WTC11 (cell line): ENCODE measurements at places on chromosomes 7 and 10. TPM values are rescaled to one million over a fixed set of nuclear protein-coding genes. Genes with fewer than 3 reads are reported as not detected.

DNA sequence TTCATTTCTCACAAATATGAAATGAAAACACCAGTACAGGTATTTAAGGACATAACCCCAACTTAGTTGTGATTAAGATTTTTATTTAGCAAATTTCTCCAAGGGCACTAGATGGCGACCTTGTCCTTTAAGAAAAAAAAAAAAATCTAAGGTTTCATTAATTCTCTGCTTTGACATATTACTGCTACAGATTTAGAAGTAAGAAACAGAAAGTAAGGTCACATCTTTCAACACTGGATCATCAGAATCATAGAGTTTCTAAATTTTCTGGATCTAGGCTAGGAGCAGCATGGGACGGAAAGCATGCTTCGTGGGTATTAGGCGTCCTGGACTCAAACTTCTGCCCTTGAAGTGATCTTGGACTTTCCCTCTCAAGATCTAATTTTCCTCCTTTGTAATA is 85.5 kb upstream of the PRKG1 start:
- no peak for DNase-seq

DNA sequence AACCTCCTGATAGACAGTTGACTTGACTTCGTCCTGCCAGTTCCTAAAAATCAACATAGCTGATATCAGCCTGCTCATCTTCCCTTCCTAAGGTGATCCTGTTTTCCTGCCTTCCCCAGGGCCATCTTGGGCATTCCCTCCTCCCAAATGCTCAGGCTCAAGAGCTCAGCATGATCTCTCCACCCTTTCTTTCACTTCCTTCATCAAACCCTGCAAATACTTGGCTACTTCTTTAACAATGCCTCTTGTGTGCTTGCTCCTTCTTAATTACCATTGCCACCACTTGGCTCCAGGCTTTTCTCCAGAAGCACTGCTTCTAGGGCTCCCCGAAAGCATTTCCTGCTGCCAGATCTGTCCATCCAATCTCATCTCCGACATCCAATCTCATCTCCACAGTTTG is 7.3 kb downstream of the FSCN3 start:
- no peak for DNase-seq

BTBD16 gene
- total RNA-seq, result not detected in 3 replicates

PTPRE gene
- total RNA-seq, result 1.7 to 3.1 TPM (median 2.0 TPM) in 3 replicates

- DNase-seq, result peak; percentile 87
Measured at GRCh38 chr10:48658243-48658974, 26.3 kb upstream of the WDFY4 start.

DNA sequence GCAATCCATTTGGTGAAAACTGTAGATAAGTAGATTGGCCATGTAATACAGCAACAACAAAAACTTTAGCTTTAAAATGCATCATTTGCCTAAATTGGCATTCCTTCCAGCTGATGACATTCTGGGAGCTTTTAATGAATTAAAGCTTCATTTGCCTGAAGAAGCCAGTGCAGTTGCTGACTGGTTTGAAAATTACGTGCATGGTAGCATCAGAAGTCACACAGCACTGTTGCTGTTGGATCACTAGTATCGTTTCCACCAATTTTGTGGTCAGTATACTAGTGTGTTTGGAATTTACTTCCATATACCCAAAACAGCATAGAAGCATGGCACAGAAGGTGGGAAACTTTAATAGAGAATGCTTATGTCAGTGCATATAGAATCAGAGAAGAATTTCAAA is 194.9 kb downstream of the ETV1 start:
- DNase-seq, result no peak

GRCh38 chr7:66206934-66207240 is 1.8 kb downstream of the TPST1 start:
- DNase-seq, result no peak

NPSR1 gene
- not detected in 3 replicates for total RNA-seq

NPTX2 gene
- 10.9 to 17.0 TPM (median 15.9 TPM) in 3 replicates for total RNA-seq

GRCh38 chr10:46006219-46006618 is 24.2 kb downstream of the NCOA4 start:
- no peak for DNase-seq

TFEC gene
- total RNA-seq, result 0.07 to 0.17 TPM in 2 of 3 replicates, not detected in the other

GRCh38 chr10:49627038-49627437 is 13.2 kb downstream of the CHAT start:
- no peak for DNase-seq

FZD8 gene
- 9.9 to 13.7 TPM (median 10.1 TPM) in 3 replicates for total RNA-seq

- no peak for DNase-seq
Measured at GRCh38 chr7:13115157-13115772, 427.8 kb downstream of the ARL4A start.

- no peak for DNase-seq
Measured at GRCh38 chr7:25901658-25902057, 250.3 kb upstream of the NFE2L3 start.

GRCh38 chr10:24849051-24849450 is 103.4 kb downstream of the PRTFDC1 start:
- no peak for DNase-seq

DNA sequence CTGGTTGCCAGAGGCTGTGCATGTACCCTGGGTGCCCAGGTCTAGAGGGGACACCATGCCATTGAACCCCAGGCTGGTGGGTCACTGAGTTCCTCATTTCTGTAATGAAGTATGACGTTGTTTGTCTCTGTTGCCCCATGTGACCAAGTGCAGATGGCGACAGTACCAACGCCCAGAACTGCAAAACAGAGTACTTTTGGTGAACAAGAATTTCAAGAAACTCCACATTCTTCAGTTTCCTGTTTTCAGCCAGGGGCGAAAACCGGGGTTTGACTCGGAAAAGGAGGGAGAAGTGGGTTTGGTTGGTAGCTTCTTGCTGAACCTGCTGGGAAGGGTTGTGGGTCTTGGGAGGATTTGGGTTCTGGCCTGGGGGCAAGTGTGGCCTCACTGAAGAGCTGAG is 18.2 kb downstream of the CYP17A1 start:
- DNase-seq, result no peak

DNA sequence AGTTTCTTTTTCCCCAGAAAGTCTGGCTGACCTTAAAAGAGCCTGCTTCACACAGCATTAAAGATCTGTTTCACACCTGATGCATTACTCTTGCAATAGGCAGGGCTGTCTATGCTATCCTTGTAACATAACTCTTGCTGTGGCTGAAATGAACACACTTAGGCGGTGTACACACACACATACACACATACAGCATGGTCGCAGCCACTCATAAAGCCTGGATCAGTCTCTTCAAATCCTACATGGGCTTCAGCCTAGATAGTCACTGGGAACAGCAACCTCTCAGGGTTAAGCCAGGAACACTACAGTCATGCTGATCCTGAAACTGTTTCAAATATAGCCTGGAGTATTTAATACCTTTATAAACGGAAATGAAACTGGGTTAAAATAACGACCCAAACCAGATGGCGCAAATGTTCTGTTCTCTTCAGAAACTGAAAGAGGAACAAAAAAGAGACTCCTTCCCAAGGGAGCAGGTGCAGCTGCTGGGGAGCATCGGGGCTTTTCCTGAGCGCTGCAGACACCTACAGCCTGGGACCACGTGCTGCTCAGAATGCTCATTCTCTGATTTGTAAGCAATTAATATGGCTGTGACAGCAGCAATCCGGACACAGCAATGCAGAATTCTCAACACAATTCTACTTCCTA is 61.0 kb upstream of the SFMBT2 start:
- no peak for DNase-seq

DNA sequence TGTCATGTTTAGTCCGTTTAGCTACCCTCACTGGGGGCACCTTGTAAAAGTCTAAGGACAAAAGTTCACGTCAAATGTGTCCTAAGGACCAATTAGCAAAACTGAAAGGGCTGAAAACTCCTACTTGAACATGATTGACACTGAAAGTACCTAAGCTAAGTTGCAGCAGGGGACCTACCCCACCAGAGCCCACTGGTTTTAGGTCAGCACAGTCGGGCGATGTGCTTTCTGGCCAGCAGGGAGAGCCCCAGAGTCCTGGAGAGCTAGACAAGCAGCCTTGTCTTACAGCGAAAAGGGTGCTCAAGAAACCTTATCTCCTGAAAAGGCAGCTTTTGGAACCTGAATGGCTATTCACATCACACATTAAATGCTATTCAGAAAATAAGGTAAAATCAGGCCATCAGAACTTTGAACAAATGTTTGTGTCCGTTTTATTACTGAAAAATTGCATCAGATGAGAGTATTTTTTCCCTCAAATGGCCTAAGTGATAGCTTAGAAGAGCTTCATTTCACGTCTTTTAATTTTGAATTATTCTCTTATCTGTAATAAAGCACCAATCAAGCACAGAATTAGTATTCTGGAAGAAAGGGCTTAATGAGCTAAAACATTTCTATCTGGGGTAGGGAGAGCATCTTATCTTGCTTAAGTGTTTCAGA is 52.2 kb upstream of the MKI67 start:
- peak; percentile 78 for DNase-seq

- DNase-seq, result no peak
Measured at GRCh38 chr10:98338318-98338717, 70.3 kb upstream of the LOXL4 start.

- no peak for DNase-seq
Measured at GRCh38 chr7:40586197-40586596, 451.4 kb downstream of the SUGCT start.

- no peak for DNase-seq
Measured at GRCh38 chr7:143992670-143993069, 7.5 kb upstream of the OR6B1 start.

GRCh38 chr7:127541548-127541947 is 43.8 kb downstream of the GCC1 start:
- no peak for DNase-seq

GRCh38 chr10:76040107-76040829 is 608.8 kb downstream of the LRMDA start:
- DNase-seq, result peak; percentile 35

GRCh38 chr7:132028144-132028920 is 471.9 kb upstream of the PODXL start:
- no peak for DNase-seq

DNA sequence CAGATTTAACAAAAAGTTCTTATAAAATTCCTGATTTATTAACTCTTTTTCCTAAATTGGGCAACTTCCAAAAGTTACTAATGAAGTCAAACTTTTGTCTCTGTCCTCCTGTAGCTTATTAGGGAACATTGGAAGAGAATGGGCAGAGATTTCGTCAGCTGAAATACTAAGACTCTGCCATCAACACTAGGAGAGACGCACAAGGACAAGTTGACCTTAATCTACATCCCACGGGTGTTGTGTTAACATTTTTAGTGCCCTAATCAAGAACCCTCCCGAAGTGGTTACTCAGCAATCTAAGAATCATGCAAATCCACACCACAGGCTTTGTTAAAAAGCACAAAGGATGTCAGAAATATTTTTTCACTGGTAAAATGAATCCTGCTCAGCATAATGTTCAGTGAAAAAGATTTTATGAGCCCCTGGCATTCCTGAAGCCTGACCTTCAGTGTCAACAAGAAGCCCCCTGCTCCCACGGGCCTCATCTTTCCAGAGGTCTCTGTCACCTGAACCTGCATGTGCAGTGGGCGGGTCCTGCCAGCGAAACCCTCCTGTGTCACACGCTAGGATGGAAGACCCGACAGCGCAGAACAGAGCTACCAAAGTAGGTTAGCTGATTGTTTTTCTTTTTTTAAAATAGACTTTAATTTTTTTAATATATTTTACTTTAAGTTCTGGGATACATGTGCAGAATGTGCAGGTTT is 70.6 kb upstream of the AKR1E2 start:
- DNase-seq, result no peak

DNA sequence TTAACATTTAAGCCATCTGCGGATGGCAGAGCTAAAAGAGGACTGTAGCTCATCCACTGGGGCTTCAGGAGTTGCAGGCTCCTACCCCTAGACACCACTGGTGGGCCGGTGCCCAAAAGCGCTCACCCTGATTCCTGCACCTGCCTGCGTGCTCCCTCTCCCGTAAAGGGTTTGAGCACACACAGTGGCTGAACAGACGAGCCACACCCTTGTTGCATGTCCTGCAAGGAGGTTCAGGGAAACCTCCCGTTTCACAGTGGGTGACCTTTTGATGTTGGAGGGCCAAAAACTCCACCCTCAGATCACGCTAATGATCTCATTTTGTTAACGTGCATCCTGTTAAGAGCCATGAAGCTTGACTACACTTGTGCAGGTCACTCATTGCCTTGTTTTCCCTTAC is 37.9 kb downstream of the SYPL1 start:
- no peak for DNase-seq

GRCh38 chr7:44045226-44046014 is 918 bp downstream of the DBNL start:
- no peak for DNase-seq

DNA sequence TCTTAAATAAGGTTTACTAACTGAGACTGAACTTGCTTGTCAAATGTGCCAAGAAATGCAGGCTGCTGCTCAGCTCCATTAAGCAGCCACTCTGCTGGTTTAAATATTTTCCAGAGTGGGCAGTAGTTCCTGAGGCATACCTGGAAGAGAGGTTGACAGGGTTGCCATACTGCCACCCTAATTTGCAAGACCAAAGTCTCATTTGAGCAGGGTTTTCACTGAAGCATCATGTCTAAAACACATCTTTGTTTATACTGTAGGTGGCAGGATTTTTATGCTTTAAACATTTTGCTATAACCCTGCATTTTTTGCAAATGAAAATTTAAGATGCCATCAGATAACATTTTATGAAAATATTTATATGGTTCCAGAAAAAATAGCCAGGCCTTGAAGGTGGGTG is 618.0 kb upstream of the LRRTM3 start:
- DNase-seq, result no peak

DNA sequence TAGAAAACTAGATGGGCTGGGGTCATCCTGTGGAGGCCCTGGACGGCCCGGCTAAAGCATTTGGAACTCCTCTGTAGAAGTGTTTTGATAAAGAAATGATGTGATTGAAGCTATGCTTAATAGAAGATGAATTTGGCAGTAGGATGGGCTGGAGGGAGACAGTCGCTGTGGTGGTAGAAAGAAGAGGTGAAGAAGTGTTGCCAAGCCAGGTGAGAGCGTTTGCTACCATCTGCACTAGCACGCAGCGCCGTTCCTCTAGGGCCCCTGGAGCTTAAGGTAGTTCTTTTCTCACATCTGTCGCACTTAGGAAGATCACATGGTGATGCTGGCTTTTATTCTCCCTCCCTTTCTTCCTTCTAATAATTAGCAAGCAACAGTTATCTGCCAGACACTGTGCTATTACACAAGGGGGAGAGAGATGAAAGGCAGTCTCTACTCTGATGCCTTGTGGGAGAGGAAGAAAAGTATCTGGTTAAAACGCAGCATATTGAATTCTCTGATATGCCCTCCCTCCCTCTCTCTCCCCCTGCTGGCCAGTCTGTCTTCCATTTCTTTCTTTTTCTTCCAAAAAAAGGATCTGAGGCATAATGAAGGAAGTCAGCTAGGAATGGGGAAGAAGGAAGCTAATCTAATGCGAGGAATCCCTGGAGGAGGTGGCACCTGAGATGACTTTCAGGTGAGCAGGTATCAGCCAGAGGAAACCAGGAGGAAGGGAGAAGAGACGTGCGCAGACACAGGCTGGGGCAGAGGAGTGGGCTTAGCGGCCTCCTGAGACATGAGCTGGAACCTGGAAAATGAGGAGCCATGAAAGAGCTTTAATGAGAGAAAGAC is 162.3 kb upstream of the KLF14 start:
- no peak for DNase-seq

- DNase-seq, result no peak
Measured at GRCh38 chr7:110521357-110521911, 569.5 kb upstream of the LRRN3 start.
